Amniotic epithelial cell (primary cell): ENCODE measurements at places on chromosomes 4 and X.

DNA sequence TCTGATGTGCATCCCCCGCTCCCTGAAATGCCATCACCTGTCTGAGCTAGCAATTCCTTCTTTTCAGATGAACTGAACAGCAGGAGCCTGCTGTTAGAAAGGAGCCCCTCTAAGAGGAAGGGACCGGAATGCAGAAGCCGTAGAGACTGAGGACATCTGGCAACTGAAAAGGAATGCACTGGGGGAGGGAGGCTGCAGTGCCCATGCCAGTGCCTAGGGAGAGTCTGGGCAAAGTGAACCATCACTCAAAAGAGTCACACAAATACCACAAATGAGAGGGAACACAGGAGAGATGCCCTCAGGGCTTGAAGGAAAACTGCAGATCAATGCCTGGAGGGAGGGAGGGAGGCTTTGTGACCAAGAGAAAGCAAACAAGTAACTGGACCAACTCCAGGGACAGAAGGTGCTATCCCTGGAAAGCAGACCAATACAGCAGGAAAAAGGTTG lies 93.9 kb upstream of the CBR4 start:
- DNase-seq = no peak

DNA sequence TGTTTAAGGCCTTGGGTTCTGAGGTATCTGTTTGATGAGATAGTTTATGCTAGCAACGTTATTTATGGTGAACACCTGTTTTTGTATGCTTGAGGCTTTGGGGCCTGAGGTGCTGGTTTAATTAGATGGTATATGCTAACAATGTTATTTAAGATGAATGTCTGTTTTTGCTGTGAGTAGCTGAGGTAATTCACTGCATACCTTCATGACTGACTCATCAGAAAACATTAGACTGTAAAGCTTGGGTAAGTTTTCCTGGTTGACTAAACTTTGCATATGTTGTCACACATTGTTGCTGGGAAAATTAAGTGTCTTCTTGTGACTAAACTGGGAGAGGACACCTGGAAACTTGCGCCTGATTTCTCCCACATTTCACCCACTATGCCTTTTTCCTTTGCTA lies 1026.6 kb downstream of the RAPGEF2 start:
- peak; percentile 19 for DNase-seq

GRCh38 chrX:54714424-54714823 lies 83.6 kb downstream of the ITIH6 start:
- no peak for DNase-seq

DNA sequence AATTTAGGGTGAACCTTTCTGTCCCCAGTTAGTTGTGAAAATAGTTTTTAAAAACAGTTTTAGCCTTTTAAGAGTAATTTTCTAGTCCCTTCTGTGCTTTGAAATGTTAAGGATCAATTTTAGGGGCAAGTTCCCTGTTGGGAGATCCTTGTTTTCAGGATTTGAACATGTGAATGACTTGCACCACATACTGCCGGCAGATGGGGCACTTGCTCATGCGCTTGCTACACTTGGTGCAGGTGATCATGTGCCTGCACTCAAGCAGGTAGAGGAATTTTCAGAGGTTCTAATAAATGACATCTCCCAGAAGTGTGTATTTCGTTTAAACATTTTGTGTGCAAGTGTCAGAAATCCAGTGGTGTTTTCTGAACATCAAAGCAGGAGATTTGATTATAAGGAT lies 195.9 kb downstream of the CHM start:
- DNase-seq = peak; percentile 7

- peak; percentile 87 for DNase-seq
Measured at GRCh38 chr4:26083987-26084386, 170.0 kb downstream of the SMIM20 start.

DNA sequence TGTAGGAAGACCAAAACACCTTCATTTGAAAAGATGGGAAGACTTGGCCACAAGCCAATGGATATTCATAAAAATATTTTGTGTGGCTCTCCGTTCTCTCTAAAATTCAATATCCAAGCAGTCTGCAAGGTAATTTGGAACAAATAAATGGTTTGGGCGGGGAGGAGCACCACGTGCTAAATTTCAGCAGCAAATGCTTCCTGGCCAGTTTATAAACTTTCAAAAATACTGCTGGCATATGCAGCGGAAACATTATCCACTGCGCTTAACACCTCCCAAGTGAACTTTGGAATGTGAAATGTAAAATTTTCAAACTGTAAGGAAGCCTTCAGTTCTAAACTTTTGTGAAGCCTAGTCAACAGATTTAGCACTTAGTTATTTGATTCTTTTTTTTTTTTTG lies 191.0 kb downstream of the NSUN7 start:
- no peak for DNase-seq

DNA sequence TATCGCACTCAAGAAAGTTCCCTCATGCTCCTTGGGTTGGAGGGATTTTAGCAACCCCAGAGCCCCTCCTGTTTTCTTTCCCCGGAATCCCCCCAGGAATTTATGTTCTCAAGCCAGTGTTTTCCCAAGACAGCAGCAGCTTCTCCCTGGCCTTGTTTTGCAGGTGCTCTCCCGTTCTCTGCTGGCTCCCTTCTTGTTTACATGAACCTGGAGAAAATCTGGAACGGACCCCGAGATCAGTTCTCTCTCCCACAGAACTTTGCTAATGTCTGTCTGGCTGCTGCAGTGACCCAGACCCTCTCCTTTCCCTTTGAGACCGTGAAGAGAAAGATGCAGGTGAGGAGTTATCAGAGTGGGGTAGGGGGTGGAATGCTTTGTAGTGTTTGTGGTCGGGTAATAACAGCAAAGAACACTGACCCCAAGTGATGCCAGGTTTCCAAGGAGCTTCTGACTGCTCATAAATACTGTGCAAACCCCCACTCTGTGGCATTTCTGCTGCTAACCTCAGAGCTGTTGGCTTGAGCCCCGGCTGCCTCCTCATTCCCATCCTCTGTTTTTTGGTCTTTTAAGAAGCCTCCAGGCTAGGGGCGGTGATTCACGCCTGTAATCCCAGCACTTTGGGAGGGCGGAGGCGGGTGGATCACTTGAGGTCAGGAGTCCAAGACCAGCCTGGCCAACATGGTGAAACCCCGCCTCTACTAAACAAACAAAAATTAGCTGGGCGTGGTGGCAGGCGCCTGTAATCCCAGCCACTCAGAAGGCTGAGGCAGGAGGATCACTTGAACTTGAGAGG lies 11.1 kb downstream of the SLC25A43 start:
- DNase-seq = peak; percentile 91

GRCh38 chr4:1551211-1551610 lies 132.9 kb downstream of the FAM53A start:
- no peak for DNase-seq

DNA sequence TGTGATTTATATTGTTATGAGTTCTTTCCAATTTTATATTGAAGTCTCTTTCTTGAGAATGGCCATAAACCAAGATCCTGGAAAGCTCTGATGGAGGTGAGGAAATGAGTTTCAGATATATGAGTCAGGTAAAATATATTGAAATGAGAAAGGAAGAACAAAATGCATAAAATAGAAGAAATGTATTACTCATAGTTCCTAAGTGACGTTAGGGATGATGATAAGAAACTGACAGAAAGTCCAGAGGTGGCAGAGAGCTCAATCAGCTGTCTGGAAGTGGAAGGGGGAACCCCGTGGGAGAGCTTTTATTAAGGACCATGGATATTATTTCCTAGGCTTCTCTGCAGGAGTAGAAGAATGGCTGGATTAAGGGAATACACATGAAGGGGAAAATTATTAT lies 24.6 kb downstream of the UGT2B7 start:
- peak; percentile 11 for DNase-seq

DNA sequence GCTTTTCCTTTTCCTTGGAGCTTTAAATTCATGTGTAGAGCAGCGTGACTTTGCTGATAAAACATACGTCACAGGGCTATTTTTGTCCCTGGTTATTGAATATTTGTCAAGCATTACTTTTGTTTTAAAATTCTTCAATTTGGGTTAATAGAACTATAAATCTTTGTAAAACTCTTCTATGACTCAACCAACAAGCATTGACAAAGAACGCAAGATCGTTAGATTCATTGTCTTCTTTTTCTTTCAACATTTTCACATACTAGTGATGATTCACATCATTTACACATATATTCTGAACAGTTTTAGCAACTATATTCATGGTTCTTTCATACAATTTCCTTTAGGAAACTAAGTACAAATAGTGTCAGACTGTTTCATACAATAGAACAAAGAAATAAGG lies 72.0 kb upstream of the GPM6A start:
- no peak for DNase-seq

DNA sequence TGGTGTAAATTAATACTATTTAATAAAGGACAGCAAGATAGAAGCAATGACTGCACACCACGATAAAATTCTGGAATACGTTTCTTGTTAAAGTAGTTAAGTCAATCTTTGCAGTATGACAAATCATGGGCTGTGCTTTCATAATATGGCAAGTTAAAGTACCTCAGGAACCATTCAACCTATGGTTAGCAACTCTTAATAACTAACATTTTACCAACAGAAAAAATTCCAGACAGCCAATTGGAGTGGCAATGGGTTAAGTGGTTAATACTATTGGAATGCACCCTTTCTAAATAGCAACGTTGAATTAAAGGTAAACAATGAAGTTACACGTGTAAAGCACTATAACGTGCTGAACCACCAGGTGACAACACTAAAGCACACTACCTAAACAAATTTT lies 72.4 kb upstream of the ZCCHC13 start:
- DNase-seq = no peak

DNA sequence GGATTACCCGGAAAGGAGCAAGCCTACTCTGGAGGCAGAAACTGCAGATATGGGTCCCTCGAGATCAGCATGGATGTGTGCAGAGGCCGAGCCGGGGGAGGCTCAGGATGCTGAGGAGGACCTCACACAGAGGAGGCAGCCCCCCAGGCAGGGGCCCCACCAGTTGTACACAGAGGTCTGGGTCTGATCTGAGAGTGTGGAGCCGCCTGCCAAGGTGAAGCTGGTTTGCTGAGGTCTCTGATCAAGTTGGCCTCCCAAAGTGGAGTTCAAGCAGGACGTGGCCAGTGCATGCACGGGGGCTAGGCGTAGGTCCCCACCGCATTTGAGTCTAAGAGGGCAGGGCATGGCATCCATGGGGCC lies 35.0 kb downstream of the ACOX3 start:
- no peak for DNase-seq

DNA sequence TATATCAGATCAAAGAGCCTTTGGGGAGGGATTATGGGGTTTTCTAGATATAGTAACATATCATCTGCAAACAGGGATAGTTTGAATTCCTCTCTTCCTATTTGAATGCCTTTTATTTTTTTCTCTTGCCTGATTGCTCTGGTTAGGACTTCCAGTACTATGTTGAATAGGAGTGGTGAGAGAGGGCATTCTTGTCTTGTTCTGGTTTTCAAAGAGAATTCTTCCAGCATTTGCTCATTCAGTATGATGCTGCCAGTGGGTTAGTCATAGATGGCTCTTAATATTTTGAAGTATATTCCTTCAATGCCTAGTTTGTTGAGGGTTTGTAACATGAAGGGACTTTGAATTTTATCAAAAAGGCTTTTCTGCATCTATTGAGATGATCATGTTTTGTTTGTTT lies 25.6 kb upstream of the ABCB7 start:
- DNase-seq = peak; percentile 1

DNA sequence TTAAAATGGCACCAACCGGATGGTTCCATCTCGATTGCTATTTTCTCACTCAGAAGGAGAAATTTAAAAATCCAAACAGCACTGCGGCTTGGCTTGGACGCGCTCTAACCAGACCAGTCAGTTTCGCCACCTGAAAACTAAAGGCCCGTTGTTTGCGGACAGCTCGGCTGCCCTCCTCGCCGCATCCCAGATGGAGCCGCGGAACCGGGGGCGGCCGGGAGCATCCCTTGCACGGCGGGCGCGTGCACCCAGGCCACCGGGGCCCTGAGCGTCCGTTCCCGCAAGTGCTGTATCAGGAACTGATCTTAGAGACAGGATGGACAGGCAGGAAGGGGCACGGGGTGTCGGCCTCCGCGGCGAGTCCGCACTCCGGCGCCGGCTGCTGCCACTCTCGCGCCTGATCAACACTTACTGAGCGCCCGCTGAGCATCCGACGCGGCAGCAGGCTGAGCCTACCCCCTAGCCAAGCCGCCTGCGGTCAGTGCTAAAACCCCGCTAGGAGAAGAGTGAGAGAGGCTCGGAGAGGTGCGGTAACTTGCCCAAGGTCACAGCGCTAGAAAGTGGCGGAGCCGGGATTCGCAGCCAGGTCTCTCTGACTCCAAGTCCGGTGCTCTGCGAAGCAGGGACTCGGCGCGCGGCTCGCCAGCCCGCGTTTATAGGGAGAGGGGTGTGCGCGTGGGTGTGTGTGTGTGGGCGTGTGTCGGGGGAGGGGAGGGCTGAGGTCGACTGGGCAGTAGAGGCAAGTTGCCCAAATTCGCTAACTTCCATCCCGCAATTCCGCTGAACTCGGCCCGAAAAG lies at the start of gene CITED1:
TSS of gene CITED1 (minus strand) at position 629 of the 799 bp plus-strand sequence. CDS start 3,045 bp downstream, outside the sequence.
- no peak for DNase-seq

DNA sequence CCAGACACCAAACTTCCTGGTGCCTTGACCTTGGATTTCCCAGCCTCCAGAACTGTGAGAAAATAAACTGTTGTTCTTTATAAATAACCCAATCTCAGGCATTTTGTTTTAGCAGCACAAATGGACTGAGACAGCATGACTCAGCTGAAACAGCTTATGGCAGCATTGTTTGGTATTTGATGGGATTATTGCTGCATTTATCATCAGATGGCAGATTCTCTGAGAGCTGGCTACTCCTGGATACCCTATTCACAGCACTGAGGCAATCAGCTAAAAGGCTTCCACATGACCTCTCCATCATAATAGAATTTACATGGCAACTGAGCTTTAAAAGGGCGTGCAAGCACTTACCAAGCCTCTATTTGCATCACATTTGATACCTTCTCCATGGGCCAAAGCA lies 623.1 kb upstream of the CPEB2 start:
- peak; percentile 0 for DNase-seq

DNA sequence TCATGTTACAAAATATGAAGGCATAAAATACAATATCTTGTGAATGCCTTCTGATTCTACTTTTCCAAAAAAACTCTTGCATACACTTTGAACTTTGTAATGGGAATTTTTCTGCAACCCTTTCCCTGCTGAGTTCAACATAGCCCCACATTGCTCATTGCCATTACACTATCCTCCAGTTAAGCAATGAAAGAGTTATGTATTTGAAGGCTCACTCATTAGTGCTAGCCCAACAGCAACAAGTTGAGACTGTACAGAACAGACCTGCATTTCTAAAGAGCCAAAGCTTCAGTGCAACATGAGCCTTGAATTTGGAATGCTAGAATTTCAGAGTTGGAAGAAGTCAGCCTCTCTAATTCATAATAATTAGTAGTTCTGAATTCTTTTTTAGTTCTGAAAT lies 44.4 kb upstream of the STAG2 start:
- peak; percentile 34 for DNase-seq

DNA sequence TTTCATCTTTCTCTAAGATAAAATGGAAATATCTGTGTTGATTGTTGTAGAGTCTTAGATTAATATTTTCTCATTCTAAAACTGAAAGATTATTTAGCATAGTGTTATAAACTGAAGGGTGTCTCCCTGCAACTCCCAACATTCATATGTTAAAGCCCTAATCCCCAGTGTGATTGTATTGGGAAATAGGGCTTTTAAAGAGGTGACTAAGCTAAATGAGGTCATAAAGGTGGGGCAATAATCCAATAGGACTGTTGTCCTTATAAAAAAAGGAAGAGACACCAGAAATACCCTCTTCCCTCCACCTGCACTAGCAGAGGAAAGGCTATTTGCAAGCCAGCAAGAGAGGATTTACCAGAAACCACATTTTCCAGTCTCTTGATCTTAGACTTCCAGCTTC lies 1626.4 kb downstream of the C4orf33 start:
- peak; percentile 33 for DNase-seq
